ENCODE measurements at places on chromosomes 12 and 14.

DNA sequence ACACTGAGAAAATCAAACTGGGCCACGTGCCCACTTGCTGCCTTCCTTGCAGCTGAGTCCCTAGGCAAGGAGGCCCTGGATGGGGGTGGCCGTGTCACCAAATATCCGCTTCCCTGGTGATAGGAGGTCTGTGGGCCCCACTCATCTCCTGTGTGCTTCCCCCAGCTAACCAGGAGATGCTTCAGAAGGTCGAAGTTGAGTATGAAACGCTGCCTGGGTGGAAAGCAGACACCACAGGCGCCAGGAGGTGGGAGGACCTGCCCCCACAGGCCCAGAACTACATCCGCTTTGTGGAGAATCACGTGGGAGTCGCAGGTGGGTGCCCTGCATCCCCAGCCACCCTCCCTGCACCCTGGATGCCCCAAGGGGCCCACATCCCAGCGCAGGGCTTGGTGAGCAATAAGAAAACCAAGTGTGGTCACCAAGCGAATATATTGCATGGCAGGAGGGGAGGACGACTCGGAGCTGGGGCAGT, 6.8 kb upstream of the SIVA1 start:
- no peak for DNase-seq

DNA sequence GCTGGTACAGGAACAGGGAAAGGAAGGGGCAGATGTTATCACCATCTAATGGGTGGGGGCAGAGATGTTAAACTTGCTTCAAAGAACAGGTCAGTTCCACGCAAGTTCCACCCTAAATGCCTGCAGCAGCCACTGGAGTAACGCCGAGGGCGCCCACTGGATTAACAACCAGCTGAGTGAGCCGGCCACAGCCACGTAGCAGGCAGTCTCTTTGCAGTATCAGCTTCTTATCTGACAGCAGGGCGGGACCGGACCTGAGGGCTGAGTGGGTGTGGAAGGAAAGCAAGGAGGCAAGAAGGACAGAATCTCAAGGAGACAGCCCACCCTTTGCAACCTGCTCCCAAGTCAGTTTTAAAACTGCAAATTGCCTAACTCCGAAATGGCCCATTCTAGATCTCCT, 38.4 kb upstream of the FOXN3 start:
- no peak for DNase-seq

- no peak for DNase-seq
These were observed 23.4 kb downstream of the DUSP16 start for GRCh38 chr12:12539028-12539810.

- DNase-seq: no peak
These were observed 25.8 kb upstream of the CLEC4E start for GRCh38 chr12:8566525-8566924.

DNA sequence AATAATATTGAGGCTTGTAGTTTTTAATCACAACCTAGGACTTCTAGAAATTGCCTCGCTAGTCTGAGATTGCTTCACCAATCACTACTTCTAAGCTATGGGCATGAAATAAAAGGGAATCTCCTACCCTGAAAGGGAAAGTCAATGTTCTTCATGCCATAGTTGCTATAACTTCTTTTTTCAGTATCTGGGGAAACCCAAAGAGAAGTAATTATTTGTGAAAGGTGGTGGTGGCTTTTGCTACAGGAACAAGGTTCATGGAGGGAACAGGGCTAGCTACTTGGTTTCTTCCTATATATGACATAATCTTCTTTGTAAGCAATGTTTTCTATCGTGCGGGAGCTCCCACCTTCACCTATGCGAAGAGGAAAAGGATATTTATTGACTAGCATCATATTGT, 61.6 kb upstream of the DNM1L start:
- DNase-seq: no peak

DNA sequence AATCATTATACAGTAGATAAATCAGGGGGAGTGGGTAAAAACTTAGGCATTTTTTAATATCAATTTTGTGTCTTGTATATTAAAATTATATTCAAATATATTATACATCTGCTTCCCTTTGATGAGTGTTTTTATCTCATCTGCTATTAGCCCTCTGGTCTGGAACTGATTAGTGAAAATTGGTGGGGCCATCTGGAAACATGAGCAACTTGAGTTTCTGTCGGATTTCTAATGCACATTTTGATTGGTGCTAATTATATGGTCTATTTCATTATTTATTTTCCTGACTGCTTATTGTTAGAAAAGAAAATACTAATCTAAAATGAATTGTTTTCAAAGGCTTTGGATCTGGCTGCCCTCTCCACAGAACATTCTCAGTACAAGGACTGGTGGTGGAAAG, 28.2 kb downstream of the TTC8 start:
- DNase-seq: no peak

DNA sequence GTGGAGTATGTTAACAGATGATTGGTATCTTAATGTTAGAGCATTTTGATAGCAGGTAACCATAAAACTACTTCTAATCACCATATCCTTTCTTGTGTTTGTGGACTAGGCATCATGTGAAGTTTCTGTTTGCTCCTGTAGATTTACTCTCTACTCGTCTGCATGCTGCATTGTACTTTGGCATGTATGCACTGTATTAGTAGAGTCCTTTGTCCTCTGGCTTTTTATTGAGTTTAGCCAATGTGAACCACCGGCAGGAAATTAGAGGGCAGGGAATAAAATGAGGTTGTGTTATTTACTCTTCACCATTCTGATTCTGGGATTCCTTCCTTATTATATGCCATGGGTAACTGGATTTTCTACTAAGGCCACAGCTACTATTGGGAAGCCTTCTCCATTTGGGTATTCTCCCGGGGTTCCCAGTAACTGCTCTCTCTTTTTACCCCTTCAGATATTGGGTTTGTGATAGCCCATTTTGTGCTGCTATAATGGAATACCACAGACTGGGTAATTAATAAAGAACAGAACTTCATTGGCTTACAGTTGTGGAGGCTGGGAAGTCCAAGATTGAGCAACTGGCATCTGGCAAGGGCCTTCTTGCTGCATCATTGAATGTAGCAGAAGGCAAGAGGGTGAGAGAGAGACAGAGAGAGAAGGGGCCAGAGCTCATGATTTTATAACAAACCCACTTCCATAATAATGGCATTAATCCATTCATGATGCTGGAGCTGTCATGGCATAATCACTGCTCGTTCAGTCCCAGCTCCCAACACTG, 22.4 kb downstream of the FAM177A1 start:
- no peak for DNase-seq

All from vagina (tissue), 2 donors.